Dermis microvascular lymphatic vessel endothelial cell (primary cell): ENCODE measurements at places on chromosomes 11 and 22. TPM values are rescaled to one million over a fixed set of nuclear protein-coding genes. Genes with fewer than 3 reads are reported as not detected.

Gene TMEM121B
- total RNA-seq = 0.13 and 0.25 TPM in 2 replicates

GRCh38 chr11:18731949-18732821 lies 6.2 kb upstream of the IGSF22 start:
- no peak for DNase-seq

Gene TEX12
- not detected in 2 replicates for total RNA-seq

Gene RCOR2
- 0.13 TPM in 2 replicates for total RNA-seq

- no peak for DNase-seq
Measured at GRCh38 chr11:221539-221938, 14.0 kb downstream of the RIC8A start.

DNA sequence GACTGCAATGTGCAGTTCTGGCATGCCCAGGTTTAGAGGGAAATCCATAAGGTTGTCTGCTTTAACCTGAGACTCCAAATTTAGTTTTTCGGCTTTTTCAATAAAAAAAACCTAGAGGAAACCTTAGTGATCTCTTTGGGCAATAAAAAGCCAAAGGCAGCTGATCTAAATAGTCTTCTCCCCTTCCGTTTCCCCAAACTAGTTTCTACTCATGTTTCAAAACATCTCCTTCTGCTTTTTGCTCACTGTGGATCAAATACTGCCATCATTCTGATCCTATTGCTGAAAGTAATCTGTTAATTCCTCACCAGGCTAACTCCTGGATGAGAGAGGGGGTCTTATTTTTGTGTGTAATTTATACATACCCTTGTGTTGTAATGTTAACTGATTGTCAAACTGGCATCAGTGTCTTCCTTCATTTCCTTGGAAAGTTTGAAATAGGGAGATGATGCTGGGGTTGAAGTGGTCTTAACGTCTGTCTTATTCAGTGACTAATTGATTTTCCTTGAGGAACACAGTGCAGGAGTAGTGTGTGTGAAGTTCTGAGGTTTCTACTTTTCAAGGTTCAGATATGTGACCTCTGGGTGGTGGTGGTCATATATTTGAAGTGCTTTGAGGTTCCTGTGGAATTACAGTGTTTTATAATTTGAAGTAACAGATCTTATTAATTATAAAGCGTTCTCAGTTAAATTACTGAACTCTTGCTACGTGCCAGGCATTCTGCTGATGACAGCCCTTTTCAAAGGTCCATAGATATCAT lies 55.0 kb downstream of the ARHGAP42 start:
- no peak for DNase-seq

- DNase-seq = no peak
Measured at GRCh38 chr11:21710809-21711208, 482.1 kb upstream of the ANO5 start.

- DNase-seq = no peak
Measured at GRCh38 chr22:48541401-48542098, 1286.1 kb downstream of the BRD1 start.

DNA sequence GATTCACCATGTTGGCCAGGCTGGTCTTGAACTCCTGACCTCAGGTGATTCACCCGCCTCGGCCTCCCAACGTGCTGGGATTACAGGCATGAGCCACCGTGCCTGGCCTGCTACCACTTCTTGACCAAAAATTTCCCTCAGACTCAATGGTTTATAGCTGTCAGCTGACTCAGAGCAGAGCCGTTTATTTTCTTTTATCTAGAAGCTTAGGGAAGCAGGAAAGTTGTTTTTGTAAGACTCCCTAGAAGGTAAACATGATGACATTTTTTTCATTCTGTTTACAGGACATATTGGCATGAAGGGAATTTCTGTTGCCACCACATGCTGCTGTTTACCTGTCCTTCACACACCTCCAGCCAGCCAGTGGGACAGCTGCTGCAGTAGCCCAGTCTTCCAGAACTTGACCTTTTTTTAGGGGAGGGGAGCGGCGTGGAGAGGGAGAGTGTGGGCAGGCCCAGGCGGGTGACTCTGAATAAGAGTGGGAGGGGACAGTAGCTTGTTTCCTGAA lies 56.1 kb upstream of the PTPRJ start:
- DNase-seq = no peak

Gene SLC39A13
- 32.5 and 70.5 TPM in 2 replicates for total RNA-seq
